AG08396 (cell line): ENCODE measurements at places on chromosomes 5 and 9.
A peak's percentile ranks its signal among the peaks of the same experiment; 100 is the strongest.

GRCh38 chr9:16150501-16150900 lies 597.7 kb downstream of the CCDC171 start:
- no peak for DNase-seq

DNA sequence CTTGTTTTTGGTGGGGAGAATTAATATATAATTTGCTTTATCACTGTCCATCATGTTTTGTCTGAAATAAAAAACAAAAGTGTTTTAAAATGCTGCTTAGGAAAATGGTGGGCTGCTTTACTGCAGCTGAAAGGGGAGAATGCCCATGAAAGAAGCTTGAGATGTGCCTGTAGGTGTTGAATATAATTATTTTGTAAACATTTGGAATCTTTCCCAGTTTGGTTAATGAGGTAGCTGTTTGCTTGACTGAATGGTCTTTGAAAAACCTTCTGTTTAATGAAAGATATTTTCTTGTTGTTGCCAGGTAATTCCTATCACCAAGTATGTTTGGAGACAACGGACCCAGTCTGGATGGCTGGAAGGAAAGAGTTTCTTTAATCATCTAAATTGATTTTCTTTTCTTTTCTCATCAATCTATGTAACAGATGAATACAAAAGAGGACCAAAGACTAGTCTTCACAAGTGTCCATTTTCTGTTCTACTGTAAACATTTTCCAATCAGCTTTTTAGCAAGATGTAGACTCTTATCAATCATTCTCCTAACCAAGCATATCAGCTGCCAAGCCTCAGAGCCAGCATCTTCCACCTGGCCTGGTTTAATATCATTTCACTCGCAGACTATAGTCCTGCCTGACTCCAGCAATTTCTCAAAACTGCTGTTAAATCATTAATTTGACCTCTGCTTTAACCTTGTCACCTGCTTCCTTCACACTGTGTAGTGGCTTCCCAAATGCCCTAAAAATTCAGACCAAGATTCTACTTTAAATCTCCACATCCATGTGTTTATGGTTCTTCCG lies 441.2 kb upstream of the CHD1 start:
- DNase-seq = no peak

GRCh38 chr9:111615928-111616327 lies 15.2 kb upstream of the DNAJC25 start:
- DNase-seq = peak; percentile 52

DNA sequence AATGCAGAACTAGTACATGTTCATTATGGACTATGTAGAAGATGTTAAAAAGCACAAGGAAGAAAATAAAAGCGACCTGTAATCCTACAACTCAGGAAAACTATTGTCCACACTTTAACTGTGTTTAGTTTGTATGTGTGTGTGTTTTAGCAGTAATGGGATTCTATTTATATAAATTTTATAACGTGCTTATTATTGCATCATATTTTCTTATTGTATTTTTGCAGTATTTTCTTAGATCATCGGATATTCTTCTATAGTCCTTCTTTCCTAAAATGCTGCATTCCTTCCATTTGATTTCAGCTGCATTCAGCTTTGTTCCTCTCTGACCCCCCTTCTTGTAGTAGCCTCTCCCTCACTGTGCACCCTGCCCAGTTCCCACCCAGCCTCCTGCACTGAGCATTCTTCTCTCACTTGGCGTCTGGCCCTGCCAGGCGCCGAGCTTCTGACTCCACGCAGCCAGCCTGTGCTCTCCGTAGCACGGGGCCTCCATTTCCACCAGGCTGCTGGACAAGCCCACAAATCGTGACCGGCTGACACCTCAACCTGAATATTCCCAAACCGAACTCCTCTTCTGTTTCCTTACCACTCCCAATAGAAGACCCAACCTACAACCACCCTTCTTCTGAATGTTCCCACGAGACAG lies 39.9 kb downstream of the MVB12B start:
- no peak for DNase-seq

GRCh38 chr5:95087816-95088317 lies 197.0 kb downstream of the MCTP1 start:
- DNase-seq = no peak

GRCh38 chr9:83523684-83524083 lies 14.5 kb downstream of the FRMD3 start:
- DNase-seq = no peak

- peak; percentile 86 for DNase-seq
Observed at GRCh38 chr5:154753792-154754191, 1.4 kb upstream of the LARP1 start.

- peak; percentile 32 for DNase-seq
Observed at GRCh38 chr9:6413365-6414246, 607 bp downstream of the UHRF2 start.

- DNase-seq = no peak
Observed at GRCh38 chr5:123538670-123539459, 26.9 kb downstream of the CSNK1G3 start.

DNA sequence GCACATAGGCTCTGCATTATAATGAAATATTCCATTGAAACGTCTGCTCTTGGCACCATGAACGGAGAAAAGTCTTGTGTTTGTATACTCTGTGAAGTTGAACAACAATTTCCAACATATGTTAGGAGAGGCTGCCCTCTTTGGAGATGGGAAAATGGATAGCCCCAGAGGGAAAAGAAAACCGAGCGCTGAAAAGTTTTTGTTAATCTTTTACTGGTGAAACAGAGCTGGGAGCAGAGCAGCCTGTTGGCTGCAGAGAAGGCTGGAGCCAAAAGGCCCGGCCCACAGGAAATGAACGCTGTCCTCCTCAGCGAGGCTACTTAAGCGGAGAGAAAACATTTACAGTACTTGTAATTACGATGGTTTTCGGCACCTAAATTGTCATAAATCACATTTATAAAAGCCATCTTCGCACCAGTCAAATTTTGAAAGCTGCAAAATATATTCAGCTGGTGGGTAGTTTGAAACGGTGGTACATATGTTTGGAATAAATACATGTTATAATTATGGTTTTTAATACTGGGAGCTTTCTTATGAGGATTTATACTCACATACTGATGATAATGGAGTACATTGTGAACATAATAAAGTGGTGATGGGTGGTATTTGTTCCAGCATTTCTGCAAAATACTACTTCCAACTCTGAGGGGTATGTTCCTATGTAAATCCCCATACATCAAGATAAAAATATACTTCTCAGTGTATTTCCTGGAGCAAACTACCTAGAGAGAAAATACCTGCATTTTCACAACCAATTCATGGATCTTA lies 129.6 kb upstream of the CNTLN start:
- peak; percentile 71 for DNase-seq

DNA sequence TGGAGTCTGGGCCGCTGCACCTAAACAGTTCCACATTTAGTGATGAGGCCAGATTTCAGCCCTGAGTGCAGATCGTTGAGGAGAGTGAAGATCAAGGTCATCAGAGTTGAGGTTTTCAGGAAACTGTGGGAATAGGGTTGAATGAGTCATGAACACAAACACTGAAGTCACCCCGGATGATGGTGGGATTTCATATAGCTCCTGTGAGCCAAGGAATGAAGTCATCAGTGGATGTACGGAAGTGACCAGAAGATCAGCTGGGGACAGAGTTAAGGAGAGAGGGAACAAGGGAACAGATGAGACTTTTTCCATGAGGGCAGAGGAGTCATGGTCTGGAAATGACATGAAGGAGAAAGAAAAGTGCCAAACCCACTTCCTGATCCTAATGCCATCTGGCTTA lies 36.5 kb downstream of the PALM2AKAP2 start:
- DNase-seq = peak; percentile 81

DNA sequence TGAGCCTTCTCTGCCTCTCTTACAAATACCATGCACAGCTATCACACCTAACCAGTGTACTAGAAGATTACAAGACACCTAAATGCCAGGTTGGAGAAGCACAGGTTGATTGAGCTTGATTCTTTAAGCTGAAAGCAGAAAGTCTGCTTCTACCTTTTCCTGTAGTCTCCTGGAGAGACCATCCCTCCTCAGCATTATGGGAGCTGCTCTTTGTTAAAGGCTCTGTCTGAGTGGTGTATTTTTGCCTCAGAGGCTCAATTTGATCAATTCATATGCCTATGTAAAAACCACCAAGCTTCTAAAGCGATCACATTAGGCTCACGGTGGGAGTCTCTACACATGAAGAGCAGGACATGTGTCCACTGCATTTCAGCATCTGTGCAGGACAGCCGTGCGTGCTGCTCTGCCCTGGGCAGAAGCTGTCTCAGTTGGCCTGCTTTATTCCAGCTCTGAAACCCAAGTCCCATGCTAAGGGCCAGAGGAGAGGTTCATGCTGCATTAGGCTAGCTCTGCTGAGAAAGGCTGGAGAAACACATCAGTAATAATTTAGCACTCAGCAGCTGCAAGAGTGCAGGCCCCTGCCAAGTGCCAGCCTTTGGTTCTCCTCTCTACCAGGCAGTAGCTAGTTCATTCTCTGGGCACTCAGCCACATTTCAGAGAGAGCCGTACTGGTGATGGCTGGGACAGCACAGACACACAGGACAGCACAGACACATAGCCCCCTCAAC lies 41.7 kb downstream of the TMEM167A start:
- peak; percentile 23 for DNase-seq

GRCh38 chr9:124366476-124367220 lies 48.6 kb downstream of the PSMB7 start:
- DNase-seq = no peak

- DNase-seq = peak; percentile 50
Observed at GRCh38 chr5:57335092-57335660, 147.4 kb downstream of the ACTBL2 start.

DNA sequence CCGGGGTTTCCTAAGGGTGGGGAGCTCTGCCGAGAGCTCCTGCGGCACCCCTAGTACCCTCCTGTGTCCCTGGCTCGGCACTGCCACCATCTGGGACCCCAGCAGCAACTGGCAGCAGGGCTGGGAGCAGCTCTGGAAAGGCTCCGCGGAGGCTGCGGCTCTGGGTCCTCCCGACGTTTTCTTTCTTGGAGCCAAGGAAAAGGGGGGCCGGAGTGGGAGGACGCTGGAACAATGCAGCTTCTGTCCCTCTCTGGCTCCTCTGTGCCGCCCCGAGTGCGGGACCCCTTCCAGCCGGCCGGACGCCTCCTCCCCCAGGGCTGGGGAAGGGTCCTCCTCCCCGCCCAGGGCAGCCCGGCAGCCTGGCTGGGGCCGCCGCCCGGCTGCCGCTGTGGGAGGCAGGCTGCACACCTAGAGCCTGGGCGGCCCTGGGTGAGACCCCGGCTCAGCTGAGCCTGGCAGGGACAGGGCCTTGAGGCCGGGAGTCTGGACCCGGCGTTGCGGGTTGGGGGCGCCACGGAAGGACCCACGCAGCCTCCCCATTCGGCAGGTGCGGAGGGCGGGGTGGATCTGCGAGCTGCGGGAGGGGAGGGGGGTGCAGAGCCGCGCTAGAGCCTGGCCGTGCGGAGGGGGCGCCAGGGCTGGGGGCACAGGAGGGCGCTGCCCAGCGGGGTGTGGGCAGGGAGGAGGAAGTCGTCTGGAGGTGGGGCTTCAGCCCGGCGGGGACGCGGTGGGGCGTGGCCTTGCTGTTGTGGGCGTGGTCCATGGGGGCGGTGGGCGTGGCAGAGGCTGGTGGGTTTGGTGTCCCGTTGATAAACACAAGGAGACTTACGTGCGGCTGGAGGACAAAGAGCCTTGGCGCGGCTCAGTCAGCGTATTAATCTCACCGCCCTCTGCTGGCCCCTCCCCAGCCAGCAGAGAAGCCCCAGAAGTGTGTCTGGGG lies 15.1 kb downstream of the GPSM1 start:
- peak; percentile 92 for DNase-seq

- no peak for DNase-seq
Observed at GRCh38 chr9:19470981-19471650, 62.3 kb downstream of the ACER2 start.

DNA sequence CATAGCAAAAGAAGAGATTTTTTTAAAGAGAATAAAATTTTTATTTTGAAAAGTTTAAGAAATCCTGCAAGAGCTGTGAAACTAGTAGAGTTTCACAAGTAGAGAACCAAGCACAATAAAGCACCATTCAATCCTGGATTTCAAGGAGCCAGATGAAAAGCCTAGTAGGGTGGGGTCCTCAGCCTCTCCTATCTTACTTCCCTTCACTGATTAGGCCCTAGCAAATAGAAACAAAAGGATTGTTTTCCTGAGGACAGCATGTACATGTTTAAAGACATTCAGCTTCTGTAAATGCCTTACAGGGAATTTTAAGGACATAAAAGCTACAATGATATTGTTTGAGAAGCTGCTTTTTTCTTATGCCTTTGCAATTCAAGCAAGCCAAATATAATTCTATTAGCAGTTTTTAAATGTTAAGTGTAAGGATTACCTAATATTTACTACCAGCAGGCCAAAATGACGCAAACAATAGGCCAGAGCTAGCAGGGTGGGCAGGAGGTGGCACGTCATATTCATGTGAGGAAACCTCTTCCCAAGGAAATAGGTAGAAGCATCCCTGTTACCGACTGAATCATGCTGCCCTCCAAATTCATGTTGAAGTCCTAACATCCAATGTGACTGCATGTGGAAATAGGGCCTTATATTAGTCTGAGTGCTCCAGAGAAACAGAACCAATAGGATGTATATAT lies 337.6 kb downstream of the MLLT3 start:
- DNase-seq = no peak

- no peak for DNase-seq
Observed at GRCh38 chr5:113124265-113124664, 147.7 kb downstream of the DCP2 start.

DNA sequence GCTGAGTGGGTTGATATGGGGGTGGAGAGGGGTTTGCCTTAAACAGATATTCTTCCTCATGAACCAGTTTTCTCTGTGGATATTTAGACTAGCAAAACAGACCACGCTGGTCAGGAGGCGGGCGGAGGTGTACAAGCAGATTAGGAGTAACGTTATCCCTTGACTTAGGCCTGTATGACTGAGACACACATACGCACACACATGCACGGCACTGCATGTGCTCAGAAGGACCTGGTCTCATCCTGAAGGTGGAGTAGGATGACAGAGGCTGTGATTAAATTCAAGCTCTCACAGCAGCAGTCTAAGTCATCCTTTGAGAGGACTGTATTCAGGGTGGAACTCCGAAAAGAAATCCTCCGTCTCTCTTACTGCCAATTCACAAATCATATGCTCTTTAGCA lies 209.7 kb downstream of the DIRAS2 start:
- no peak for DNase-seq

DNA sequence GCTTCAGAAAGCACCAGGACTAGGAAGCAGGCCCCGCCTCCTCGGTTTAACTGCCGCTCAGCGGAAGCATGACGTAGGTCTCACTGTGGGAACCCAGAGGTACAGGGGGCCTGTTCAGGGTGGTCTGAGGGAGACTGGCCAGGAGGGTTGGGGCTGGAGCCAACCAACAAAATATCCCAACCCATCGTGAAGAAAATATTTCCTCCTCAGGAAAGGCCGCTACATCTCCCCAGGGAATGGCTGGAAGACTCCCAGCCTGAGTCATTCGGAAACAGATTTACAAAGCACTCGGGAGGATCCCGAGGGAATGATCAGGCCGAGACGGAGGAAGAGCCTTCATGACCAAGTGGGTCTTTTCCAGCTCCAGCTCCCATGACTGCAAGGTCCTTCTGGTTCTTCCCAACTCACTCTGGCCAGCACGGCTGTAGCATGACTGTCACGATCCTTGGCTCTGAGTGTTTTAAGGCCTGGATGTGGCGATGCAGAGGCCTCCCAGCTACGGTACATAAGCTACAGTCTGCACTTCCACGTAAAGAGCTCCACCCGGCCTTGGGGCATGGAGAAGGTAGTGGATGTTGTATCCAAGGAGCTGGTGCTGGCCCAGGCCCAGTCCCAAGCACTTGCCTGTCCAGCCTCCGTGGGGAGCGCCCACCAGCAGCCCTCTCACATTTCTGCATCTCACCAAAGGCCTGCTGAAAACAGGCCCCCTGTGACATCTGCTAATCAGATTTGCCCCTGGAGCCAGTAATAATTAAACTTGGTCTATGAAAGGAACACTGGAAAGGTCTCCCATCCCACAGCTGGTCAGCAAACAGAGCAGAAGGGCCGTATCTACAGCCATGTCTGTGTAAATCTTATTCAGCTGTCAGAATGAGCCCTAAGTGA lies 100.6 kb downstream of the LHFPL2 start:
- DNase-seq = no peak
